ENCODE measurements at places on chromosomes 12 and 14.

GRCh38 chr14:83047059-83047830 is 1513.6 kb upstream of the SEL1L start:
- DNase-seq = no peak

DNA sequence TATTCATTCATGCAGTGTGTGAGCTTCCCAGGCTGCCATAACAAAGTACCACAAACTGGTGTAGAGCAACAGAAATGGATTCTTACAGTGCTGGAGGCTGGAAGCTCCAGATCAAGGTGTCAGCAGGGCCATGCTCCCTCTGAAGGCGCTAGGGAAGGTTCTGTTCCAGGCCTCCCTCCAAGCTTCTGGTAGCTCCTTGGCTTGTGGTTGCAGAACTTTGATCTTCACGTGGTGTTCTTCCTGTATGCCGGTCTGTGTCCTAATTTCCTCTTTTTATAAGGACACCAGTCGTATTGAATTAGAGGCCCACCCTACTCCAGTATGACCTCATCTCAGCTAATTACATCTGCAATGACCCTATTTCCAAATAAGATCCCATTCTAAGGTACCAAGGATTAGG is 3.1 kb downstream of the OTUB2 start:
- DNase-seq = no peak

DNA sequence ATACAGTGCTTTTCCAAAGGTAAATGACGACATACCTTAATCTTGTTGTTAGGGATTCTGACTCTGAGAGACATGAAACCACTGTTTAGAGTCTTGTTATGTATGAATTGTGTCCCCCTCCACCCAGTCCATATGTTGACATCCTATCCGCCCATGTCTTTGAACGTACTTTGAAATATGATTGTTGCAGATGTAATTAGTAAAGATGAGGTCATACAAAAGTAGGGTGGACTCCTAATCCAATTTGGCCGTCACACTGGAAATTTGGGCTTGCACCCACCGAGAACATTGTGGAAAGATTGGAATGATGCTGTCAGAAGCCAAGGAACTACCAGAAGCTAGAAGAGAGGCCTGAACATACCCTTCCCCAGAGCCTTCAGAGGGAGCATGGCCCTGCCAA is 62.2 kb downstream of the RGS6 start:
- DNase-seq = no peak

- no peak for DNase-seq
Measured at GRCh38 chr14:50101417-50101816, 15.0 kb downstream of the VCPKMT start.

DNA sequence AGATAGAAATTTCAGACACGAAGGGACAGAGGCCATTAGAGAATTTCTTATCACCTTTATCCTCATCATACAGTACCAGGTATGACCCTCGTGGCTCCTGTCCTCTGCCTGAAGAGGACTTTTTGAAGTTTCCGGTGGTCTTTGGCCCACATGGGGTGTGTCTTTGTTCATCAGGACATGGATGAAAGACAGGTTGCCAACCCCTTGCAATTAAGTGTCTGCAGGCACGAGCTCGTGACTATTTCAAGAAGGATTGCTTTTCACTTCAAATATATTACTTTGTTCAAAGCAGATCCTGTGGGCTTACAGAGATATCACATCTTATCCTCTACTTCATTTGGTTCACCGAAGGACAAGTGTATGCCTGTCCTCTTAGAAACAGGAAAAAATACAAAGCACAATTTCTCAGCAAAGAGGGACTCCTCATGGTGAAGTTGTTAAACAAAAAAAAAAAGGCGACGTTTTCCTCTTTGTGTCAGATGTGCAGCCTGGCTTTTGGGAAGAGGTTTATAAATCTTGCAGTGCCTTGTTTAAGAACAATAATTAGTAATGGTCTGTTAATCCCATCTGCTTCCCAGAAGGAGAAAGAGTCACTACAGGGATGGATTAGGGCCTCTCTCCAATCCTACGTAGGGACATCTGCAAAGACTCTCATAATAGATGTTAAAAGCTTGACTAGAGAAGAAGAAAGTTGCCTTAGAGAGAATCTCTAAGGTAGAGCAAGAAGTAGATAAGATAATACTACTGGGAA is 13.5 kb upstream of the FAM234B start:
- DNase-seq = no peak

GRCh38 chr14:63992858-63993257 is 140.1 kb downstream of the SYNE2 start:
- no peak for DNase-seq

GRCh38 chr12:109447482-109447881 is 29.6 kb downstream of the KCTD10 start:
- no peak for DNase-seq

Data from WTC11 (cell line).